Panc1 (cell line): ENCODE measurements at places on chromosomes 5 and 9.

DNA sequence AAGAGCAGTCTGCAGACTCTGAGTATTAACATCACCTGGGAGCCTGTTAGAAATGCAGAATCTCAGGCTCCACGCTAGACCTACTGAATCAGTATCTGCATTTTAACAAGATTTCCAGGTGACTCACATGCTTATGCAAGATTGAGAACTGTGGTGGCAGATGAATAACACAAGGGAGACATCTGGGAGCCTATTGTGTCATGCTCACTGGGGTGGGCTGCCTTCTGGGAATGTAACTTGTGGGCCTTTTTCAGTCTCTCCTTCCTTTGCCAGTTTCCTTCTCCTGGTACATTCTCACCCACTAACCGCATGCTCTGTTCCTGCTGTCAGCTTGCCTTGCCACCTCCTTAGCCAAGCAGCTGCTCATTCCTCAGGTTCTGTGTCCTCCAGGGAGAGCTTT, 176.6 kb upstream of the C9orf72 start:
- DNase-seq = no peak

GRCh38 chr5:33482335-33482734, 41.6 kb downstream of the TARS1 start:
- DNase-seq = no peak

DNA sequence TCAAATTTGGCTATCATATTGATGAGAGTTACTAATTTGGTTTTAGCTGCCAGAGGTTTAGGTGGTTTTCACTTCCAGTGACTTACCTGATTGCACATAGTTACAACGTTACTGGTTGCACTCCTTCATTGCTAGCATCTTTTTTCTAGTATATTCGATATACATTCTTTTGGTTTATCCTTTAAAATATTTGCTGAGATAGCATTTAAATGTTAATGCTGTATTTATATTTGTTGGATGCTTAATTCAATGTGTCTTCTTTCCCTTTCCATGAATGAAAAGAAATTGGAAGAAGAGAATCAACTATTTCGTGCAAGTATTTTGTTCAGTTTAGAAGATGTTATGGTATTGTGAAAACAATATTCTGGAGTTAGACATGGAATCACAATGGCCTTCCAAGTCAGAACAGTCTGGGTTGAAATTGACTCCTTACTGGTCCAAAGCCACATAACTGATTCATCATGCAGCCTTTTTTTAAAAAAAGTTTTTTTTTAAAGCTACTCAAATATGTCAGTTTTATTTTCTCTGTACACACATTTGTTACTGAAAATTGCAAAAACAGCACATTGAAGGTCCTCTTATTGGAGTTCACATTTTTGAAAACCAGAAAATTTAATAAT, 2.2 kb downstream of the SPIN1 start:
- no peak for DNase-seq

DNA sequence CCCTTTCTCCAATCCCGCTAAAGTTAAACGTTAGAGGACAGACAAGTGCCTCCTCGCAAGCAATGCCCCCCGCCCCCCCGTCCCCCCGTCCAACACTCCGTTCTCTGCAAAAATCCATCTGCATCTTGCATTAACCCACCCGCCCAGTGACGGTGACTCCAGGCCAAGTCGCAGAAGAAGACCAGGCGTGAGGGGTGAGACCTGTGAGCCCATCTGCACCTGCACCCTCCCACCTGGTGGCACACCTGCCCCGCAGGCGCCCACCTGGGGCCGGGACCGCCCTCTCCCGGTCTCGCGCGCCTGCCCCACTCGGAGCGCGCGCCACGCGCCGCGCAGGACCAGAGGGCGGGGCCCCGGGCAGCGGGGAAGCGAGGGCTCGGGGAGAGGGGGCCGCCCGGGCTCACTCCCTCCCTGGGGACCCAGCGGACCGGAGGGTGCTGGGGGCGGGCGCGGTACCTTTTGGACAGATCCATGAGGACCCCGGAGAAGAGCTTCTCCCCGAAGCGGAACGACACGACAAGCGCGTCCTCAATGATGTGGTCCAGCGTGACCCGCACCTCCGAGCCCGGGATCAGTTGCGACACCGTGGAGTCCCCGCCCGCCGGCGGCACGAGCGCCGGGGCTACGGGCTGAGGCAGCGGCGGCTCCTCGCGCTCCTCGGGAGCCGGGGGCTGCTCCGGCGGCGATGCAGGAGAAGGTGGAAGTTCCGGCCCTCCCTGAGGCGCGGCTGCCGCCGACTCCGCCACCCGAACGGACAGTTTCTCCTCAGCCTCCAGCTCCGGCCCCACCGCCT, 705 bp downstream of the PWWP2A start:
- no peak for DNase-seq

GRCh38 chr5:54457094-54457862, 1.8 kb downstream of the HSPB3 start:
- DNase-seq = no peak

- DNase-seq = no peak
Observed at GRCh38 chr5:72508241-72509170, 1.3 kb upstream of the ZNF366 start.

DNA sequence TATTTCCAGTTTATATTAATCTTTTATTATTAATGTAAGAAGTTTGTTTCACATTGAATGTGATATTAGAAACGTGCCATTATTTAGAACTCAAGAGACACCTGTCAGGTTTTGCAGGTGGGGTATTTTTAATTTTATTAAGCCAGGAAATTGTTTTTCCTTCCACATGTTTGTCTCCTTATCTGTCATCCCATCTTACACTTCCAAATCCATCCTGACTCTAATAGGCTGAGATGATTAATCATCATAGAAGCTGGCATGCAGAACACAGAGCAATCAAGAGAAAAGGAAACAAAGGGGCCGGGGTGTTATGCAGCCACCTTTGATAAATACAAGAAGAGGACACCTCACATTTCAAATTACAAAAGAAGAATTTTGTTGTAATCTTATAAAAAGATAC, 506.5 kb downstream of the ISL1 start:
- DNase-seq = no peak

DNA sequence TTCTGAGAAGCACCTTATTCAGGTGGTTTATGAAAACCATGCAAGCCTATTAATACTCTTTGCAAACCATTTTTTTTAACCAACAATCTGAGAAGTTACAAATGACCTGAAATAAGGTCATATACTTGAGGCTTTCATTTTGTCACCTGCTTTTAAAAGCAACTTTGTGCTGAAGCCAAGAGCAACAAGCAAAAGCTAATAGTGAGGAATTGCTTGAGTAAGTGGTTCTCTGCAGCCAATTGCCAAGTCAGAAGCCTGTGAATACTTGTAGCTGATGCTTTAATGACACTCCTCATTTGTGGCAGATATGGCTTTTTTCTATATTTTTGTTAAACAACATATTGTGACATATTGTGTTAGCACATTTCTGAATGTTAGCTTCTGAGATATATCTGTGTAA, 126.7 kb upstream of the ZNF608 start:
- DNase-seq = no peak

GRCh38 chr9:84839541-84839940, 170.0 kb downstream of the NTRK2 start:
- DNase-seq = no peak

DNA sequence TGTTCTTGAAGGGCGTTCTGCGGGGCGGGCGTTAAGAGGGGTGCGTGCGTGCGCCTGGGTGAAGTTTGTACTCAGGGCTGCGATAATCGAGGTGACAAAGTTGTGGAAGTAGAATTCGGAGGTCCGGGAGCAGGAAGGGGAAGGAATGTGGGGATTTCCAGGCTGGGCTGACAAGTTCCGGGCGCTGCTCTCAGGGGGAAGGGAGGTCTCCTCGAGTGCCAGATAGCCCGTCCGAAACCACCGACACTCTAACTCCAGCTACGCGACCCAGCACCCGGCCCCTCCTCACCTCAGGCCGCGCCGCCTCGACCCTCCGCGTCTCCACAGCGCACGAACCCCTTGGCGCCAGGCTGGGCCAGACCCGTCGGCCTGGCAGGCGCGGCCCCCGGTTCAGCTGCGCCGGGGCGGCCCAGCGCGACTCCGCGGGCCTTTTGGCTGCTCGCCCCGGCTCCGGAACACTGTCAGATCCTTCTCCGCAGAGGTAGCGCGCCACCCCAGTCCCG, at the start of gene IL6ST:
IL6ST (minus strand) TSS at position 469 of the 503 bp plus-strand sequence. CDS start 18,685 bp downstream, outside the sequence.
- no peak for DNase-seq

DNA sequence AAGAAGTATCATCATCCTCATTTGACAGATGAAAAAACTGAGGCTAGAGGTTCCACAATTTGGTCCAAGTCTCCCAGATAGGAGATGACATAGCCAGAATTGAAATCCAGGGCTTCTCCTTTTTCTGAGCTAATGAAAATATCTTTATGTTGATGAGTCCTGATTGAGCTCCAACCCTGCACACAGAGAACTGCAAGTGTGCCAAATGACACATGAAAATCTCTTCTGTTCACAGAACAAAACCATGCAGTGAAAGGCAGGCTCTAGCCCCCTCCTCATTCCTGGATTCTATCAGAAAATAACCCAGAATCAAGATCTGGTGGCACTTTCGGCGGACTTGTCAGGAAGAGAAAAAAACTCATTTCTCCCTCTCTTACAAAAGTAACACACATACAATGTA, 124.0 kb downstream of the GLIS3 start:
- DNase-seq = no peak

DNA sequence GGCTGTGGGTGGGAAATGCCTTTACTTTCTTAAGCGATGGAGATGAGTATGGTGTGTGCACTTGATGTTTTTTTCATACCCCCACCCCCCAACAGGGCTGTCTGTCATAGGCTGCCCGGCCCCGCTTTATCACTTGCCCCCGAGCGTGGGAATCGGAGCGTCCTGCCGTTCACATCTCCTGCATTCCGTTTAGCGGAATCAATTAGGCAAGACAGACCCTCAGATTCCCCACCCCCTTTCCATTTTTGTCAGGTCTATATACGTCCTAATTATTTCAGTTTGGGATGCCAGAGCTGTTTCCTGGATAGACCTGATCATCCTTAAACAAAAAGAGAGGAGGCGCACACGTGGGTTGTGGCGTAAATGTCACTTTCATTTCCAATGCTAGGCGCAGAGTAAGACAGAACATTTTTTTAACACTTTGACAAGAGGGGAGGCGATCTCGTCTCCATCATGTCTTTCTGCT, 217.2 kb downstream of the MEF2C start:
- no peak for DNase-seq

GRCh38 chr9:116087246-116087645, 66.3 kb upstream of the PAPPA start:
- DNase-seq = no peak

GRCh38 chr9:38437193-38437823, 13.1 kb upstream of the IGFBPL1 start:
- no peak for DNase-seq

DNA sequence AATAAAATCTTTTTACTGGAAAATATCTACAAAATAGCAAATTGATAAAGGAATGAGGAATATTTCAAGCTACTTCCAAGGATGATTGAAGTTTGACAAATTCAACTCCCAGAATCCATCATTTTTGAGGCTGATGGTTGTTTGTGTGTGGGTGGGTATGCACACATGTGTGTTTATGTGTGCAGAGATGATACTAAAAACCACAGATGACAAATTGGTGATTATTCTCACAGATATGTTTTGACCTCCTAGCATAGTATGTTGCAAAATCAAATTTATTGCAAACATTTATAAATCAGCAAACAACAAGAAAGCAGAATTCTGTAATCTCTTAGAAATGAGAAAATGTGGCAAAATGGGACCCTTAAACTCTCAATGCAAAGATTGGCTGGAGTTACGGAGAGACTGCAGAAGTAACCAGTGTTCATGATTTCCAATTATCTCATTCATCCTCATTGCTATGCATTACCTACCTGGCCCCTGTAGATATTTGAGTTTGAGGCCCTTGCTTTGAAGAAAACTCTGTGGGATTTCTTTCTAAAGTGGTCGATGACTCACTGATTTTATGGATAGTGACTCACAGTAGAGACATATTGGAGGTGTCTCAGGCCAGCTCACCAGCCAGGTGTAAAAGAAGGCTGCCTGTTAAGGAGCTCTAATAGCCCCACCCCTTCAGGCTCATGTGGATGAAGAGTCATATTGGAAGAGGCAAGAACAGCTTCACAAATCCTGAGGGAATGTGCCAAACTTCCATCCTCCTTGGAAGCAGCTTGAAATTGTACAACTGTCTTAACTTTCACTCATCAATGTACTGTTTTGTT, 44.6 kb upstream of the TMC1 start:
- peak; percentile 79 for DNase-seq

DNA sequence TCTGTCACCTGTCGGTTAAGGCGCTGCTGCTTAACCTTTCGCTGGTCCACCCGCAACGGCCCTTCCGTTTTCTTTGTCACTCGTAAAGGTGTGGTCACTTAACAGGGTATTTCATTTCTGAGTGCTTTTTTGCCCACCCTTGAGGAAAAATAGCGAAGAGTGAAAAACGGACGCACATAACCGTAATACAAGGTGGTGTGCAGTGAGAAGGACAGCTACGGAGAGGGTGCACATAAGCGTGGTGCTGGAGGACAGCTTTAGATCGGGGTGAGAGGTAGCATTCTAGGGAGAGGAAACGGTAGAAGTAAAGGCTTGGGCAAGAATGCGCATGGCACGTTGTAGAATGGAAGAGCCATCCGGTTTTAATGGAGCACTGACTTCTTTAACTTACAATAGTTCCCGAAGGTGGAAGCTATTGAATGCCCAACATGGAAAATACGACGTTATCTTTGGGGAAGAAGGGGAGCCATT, 761 bp downstream of the CCT5 start:
- DNase-seq = no peak
